DMS 273 treated with DMSO at 0.1 percent for 48 hours (cell line): ENCODE measurements at places on chromosomes 16 and 17.

DNA sequence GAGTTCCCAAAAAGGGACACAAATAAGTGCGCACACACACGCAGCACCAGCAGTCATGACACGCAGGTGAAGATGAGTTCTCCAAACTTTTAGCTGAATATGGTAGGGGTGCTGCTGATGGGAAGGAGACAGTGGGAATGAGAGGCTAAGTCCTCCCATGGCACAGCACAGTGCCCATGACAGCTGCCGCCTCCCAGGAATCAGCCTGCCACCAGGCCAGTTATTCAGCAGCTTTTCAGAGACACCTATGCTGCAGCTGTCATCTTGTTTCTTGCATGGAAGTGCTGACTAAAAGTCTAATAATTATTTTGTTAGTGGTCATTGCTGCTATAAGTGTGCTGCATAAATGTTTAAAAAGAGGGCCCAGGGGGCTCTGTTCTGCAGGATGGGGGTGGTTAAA lies 12.2 kb downstream of the WFIKKN2 start:
- no peak for DNase-seq

- no peak for DNase-seq
Observed at GRCh38 chr16:86383488-86384262, 126.7 kb upstream of the FOXF1 start.

- DNase-seq: no peak
Observed at GRCh38 chr16:66899310-66899944, 19.1 kb downstream of the PDP2 start.

GRCh38 chr17:64202683-64203344 lies 60.2 kb downstream of the TEX2 start:
- no peak for DNase-seq

GRCh38 chr16:74901606-74902005 lies 83.3 kb downstream of the WDR59 start:
- DNase-seq: no peak

GRCh38 chr16:18059577-18059976 lies 277.0 kb downstream of the NPIPA8 start:
- no peak for DNase-seq
